ENCODE measurements at places on chromosomes 2 and 18.
A peak's percentile ranks its signal among the peaks of the same experiment; 100 is the strongest.

GRCh38 chr2:62340994-62341484 is 145.1 kb downstream of the B3GNT2 start:
- DNase-seq = no peak

DNA sequence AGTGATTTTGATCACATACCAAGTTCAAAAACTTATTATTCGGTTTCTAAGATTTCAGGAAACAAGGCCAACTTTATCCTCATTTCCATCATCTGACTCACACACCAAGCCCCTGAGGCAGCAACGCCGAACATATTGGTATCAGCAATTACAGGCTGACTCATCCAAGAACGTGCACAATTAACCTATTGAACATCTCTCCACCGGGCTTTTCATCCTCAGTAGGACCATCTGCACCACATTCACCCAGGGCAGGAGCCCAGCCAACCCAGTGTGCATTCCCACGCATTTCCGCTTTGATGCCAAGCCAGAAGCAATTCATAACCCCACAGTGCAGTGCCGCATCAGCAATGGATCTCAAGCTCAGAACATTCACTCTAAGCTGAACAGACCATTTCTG is 52.9 kb downstream of the SCG2 start:
- no peak for DNase-seq

DNA sequence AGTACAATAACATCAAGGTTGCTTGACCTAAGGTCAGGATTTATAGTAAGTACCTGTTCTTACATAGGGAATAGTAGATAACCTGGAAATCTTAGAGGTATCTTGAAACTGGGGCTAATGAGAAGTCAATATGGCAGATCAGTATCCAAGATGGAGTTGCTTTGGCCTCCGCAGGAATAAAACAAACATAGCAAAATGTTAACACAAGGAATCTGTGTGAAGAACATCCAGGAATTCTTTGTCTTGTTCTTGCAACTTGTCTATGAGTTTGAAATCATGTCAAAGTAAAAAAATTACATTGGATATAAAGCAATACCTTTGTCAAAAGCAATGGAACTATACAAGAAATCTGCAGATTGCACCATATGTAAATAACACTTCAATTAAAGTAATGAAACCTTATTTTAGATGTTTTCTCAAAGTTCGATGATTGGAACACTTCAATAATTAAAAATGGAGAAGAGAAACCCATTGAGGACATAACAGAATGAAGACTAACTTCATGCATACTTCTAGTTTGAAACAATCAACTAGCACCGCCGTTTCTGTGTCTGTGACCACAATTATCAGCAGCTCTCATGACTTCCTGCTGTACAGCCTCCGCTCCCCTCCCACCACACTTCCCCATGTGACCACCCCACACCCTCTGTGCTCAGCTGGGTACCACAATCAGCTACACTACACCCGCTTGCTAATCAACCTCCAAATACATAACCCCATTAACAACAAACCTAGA is 27.6 kb downstream of the C2orf76 start:
- peak; percentile 37 for DNase-seq

DNA sequence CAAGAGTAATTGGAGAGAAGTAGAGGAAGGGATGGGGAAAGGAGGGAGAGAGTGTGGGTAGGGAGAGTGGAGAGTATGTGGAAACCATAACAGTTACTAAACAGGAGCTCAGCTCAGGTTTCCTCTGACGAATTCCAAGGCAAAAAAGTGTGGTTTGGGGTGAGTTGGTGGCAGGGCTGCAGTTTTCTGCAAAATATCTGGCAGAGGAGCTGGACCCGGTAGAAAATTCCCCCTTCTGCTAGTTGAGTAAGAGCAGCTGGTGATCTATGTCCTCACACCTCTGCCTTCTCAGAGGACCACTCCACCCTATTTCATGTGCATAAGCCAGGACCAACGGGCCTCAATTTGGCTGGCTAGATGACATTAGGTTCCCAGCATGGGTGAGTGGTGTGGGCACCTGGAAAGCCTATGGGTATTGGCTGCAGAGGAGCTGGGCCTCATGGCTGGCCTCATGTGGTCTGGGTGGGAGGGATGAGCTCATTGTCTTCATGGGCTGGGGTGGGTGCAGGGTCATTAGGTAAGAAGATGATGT is 13.2 kb downstream of the NRP2 start:
- no peak for DNase-seq

DNA sequence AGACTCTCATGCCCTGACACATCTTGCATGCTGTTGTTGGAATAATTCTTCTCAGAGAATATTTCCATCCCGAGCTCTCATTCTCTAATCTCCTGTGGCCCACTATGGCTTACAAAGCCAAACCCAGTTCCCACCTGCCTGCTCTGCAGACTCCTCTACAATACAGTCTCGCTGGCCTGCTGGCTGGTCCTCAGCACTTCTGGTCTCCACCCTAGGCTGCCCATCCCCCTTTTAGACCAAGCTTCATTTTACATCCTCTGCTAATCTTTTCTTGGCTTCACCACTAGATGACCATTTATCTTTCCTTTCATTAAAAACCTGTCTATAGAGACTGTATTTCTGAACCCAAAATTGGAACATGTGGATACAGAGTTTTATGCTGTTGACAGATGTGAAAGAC is 42.5 kb upstream of the YPEL5 start:
- no peak for DNase-seq

- DNase-seq = no peak
Observed at GRCh38 chr2:30106543-30106942, 40.3 kb upstream of the YPEL5 start.

GRCh38 chr2:218010140-218010983 is 7.6 kb upstream of the TNS1 start:
- no peak for DNase-seq

Measured in stimulated activated CD8-positive, alpha-beta memory T cell treated with anti-CD3 and anti-CD28 coated beads, Interleukin-4, amount 100 ng/mL, for 4 hours (primary cell).